Fibroblast of mammary gland (primary cell): ENCODE measurements at places on chromosomes 5 and 9.
A peak's percentile ranks its signal among the peaks of the same experiment; 100 is the strongest.

- DNase-seq: no peak
Measured at GRCh38 chr5:181280251-181280762, 19.4 kb upstream of the TRIM52 start.

DNA sequence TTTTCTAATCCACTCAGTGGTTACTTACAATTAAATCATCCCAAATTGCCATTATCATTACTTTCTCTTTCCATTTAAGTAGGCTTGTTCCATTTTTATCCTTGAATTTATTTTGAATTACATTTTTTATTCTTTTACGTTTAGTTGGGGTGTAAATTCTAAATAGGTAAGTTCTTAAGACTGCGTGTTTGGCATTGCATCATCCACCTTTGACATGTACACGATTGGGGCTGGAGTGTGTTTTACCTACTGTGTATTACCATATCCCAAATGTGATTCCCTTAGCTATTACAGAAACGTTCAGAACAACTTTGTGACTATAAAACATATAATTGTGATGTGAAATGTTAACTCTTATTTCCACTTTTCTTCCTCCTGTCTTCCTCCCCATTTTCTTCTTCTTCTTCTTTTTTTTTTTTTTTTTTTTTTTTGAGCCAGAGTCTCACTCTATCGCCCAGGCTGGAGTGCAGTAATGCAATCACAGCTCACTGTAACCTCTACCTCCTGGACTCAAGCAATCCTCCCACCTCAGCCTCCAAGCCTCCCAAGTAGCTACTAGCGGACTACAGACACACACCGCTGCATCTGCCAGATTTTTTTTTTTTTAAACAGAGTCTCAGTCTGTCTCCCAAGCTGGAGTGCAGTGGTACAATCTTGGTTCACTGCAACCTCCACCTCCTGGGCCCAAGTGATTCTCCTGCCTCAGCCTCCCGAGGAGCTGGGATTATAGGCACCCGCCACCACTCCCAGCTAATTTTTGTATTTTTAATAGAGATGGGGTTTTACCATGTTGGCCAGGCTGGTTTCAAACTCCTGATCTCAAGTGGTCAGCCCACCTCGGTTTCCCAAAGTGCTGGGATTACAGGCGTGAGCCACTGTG, 16.7 kb downstream of the MARVELD2 start:
- DNase-seq: no peak

GRCh38 chr9:2018764-2019558, 3.8 kb downstream of the SMARCA2 start:
- DNase-seq: no peak

DNA sequence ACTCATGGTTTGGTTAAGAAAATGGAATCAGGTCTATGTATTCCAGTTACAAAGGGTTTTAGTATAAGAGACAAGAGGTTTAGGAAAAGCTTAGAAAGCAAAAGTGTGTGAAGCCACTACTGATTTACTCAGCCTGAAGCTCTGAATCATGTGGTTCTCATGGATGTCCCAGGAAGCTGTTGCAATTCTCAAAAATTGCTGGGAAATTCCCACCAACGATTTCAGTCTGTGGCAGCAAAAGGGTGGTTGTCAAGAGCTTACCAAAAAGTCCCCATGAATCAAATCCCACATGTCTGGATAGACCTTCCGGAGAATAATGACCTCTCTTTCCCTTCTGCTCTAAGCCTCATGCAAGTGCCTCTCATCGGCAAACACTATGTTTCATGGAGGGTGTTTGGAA, 929.9 kb downstream of the TLE4 start:
- peak; percentile 5 for DNase-seq

- DNase-seq: peak; percentile 30
Measured at GRCh38 chr5:82105457-82105856, 133.6 kb downstream of the ATG10 start.

DNA sequence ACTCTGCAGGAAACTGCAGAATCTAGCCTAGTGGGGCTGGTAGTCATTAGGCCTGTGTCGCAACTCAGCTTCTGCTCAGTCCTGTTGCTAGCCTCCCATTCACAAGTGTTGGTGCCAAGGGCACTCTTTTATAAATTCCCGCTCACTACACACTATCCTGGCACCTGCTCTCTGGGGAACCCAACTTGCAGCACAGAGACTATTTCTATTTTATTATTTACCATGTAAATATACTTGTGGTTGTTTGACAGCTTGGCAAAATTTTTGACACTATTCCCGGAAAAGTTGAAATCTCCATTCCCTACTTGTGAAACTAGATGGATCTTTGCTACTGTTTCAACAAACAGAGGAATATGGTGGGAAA, 20.4 kb upstream of the SMC2 start:
- peak; percentile 35 for DNase-seq

DNA sequence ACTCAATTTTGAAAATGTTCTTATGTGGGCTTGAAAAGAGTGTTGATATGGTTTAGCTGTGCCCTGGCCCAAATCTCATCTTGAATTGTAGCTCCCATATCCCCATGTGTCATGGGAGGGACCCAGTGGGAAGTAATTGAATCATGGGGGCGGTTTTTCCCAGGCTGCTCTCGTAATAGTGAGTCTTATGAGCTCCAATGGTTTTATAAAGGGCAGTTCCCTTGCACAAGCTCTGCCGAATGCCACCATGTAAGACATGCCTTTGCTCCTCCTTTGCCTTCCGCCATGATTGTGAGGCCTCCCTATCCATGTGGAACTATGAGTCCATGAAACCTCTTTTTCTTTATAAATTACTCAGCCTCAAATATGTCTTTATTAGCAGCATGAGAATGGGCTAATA, 71.0 kb downstream of the USP20 start:
- DNase-seq: no peak

DNA sequence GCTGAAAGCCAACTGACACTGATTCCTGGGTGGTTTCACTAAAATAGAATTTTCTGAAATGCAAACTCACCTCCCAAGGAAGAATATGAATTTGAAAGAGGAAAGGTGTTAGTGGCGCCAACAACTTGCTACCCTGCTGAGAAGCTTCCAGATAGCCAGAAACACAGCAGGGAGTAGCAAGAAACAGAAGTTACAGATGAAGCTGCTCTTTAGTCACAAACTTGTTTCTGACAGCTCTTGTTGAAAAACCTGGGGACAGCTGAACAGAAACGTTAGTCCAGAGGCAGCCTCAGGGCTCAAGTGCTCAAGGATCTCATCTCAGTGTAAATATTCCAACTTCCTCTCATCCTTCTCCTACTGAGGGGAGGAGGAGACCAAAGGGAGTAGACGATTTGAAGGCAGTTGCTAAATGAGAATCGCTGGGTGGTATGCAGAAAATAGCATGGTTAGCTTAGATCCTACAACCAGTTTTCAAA, 184.1 kb downstream of the PDE4D start:
- no peak for DNase-seq

DNA sequence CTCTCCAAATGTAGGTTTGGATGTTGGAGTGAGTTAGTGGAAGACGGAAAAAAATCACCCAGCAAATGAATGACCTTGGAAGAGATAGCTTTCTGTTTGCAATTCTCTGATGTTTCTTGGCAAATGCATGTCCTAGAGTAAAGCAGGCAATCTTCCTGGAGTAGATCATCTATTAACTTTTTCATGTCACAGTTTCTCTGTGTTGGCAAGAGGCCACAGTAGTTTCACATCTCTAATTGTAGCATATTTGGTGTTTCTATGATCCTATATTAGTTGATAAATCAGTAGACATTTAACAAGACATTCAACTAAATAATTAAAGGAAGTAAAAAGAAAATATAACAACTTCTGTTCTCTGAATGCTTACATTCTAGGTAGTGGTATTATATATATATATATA, 138.2 kb upstream of the MINAR2 start:
- DNase-seq: no peak

GRCh38 chr5:175717837-175718236, 60.0 kb downstream of the HRH2 start:
- DNase-seq: no peak

DNA sequence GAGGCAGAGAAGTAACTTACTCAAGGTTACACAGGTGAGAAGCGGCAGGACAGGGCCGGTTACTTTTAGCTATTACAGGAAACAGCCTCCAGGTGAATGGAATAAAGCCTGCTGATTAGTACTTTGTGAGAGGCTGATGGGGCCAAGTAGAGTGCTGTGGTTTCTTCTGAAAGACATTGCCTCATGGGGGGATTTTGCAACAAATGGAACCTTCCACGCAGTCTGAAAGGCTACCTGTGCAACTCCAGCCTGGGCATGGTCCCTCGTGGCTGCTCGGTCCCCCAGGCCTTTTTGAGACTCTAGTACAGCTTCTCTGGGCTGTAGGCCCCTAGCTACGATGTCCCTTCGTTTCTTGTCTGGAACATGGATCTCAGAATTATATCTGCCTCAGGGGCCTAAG, 2.0 kb downstream of the TMEM268 start:
- DNase-seq: no peak

DNA sequence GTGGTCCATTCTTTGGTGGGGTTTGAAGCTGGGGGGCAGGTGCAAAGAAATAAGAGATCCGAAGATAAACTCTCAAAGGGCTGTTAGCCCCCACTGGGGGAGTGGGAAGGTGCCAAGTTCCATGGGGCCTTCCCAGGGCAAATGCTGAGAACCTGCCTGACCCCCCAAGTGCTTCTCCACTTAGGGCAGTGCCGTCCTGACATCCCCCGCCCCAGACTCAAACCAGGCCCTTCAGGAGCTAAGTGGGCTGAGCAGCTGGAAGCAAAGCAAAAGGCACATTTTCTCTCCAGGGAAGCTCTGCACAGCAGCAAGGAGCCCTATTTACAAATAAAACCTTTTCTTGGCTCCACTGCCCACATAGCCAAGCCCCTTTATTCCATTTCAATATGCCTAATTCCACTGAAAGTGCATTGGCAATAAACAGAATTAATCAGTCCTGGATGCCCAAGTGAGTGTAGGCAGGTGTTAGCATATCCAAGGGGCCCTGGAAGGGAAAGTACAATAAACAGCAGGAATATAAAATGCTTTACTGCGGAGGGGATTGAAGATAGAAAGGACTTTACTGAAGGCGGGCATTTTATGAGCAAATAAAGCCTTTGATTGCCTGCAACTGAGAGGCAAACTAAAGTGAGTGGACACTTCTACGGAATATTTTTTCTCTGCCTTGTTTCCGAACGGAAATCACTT, 44.6 kb downstream of the WHRN start:
- no peak for DNase-seq

- DNase-seq: no peak
Measured at GRCh38 chr9:127896395-127897192, 2.8 kb downstream of the ST6GALNAC6 start.
